ENCODE measurements at places on chromosomes 3 and 15.
A peak's percentile ranks its signal among the peaks of the same experiment; 100 is the strongest.

DNA sequence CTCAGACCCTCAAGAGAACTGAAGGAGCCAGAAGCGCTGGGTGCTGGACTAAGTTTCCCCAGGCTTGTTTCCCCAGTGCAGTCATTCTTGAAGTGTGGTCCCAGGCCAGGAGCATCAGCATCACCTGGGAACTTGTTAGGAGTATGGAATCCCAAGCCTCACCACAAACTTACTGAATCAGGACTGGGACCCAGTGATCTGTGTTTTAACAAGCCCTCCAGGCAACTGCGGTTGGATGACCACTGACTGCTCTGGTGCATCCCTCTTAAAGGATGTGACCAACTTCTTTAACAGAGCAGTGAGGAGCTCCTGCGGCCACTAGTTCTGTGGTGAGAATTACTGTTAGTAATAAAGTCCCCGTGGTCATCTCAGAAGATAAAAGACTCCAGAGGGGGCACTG, 62.4 kb upstream of the DAZL start:
- H3K27ac ChIP-seq = no peak overlapping the region
- no peak for DNase-seq
- H3K36me3 ChIP-seq = no peaks in the 10 kb centered on the region
- H3K4me3 ChIP-seq = no peak overlapping the region
- H3K27me3 ChIP-seq = peaks cover 5% of the 10 kb centered on the region

GRCh38 chr3:2921452-2921851, 188.7 kb downstream of the IL5RA start:
- H3K36me3 ChIP-seq = no peaks in the 10 kb centered on the region
- H3K27me3 ChIP-seq = peaks cover 11% of the 10 kb centered on the region
- H3K4me1 ChIP-seq = peaks cover 4% of the 10 kb centered on the region
- H3K27ac ChIP-seq = no peak overlapping the region

- peak overlapping the region; percentile 16 for H3K4me3 ChIP-seq
- peak overlapping the region; percentile 75 for H3K27ac ChIP-seq
- H3K4me1 ChIP-seq = peaks cover 53% of the 10 kb centered on the region
Measured at GRCh38 chr3:172087602-172088580, 48.5 kb downstream of the FNDC3B start.

- H3K27ac ChIP-seq = no peak overlapping the region
- DNase-seq = no peak
- H3K36me3 ChIP-seq = no peaks in the 10 kb centered on the region
Measured at GRCh38 chr3:194985031-194985578, 285.9 kb downstream of the XXYLT1 start.

DNA sequence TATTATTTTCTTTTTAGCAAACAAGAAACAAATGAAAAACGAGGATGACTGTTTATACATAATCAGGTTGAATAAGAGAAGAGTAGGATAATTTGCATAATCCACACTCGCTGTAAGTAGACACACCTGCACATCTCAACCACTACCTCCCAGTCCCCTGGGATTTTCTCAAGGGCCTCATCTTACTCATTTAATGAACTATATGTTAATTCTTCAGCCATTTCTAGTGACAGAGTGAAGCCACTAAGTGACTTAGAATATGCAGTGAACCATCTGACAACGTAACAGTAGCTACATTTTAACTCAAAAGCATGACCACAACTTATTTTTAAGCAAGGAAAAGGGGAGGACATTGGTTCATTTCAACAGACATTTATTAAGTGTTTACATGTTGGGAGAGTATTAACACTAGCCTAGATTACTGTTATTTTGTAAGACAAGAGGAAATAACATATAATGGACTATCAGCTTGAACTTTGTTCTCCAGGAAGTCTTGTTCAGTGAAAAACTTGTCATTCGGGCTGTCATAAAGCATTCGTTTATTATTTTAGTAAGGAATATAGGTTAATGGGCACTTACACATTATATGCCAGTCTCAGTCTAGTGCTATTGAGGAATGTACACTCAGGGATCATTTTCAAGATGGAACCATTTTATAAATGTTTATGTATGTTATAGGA, 173.0 kb upstream of the ROBO2 start:
- H3K4me3 ChIP-seq = no peak overlapping the region
- no peak overlapping the region for H3K27ac ChIP-seq
- no peak for DNase-seq

DNA sequence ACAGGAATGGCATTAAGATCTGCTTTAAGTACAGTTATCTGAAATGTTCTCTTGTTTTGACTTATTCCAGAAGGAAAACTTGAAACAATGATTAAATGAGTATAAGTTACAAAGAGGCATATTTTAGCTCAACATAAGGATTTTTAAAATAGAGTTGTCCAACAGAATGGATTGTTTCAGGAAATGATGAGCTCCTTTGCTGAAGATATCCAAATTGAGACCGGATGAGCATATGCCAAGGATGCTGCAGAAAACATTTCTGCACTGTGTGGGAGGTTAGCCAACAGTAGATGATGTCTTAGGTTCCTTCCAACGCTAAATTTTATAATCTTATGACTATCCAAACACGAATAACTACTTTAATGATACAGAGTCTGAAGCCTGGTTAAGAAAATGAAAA, 226.5 kb upstream of the NANOGP8 start:
- no peaks in the 10 kb centered on the region for H3K27me3 ChIP-seq
- no peaks in the 10 kb centered on the region for H3K4me1 ChIP-seq
- no peak for DNase-seq
- no peak overlapping the region for H3K4me3 ChIP-seq

GRCh38 chr3:187025656-187026316, 95.5 kb downstream of the ST6GAL1 start:
- peak overlapping the region; percentile 82 for H3K4me3 ChIP-seq
- peaks cover 70% of the 10 kb centered on the region for H3K36me3 ChIP-seq
- no peaks in the 10 kb centered on the region for H3K27me3 ChIP-seq
- peaks cover 61% of the 10 kb centered on the region for H3K4me1 ChIP-seq
- peak overlapping the region; percentile 92 for H3K27ac ChIP-seq

DNA sequence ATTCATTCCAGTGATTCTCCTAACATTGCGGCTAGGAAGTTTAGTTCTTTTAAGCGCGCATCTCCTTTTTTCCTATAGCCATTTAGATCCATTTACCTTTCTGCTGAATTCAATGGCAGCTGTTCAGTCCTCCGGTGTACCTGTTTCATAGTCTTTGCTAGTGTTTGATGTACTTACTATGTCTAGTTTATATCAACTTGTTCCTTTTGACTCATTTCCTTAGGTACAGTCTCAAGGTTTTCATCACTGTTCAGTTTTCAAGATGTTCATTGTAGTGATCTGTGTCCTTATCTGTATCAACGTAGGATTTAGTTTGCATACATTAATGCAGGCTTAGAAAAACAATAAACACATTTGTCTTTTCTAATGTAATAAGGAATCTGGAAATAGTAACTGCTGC, 59.0 kb upstream of the MBNL1 start:
- DNase-seq = no peak
- H3K4me1 ChIP-seq = peaks cover 79% of the 10 kb centered on the region
- H3K4me3 ChIP-seq = no peak overlapping the region

GRCh38 chr3:40340541-40341170, 31.1 kb downstream of the EIF1B start:
- no peak overlapping the region for H3K4me3 ChIP-seq
- H3K36me3 ChIP-seq = no peaks in the 10 kb centered on the region
- no peak for DNase-seq
- H3K4me1 ChIP-seq = peaks cover 25% of the 10 kb centered on the region

DNA sequence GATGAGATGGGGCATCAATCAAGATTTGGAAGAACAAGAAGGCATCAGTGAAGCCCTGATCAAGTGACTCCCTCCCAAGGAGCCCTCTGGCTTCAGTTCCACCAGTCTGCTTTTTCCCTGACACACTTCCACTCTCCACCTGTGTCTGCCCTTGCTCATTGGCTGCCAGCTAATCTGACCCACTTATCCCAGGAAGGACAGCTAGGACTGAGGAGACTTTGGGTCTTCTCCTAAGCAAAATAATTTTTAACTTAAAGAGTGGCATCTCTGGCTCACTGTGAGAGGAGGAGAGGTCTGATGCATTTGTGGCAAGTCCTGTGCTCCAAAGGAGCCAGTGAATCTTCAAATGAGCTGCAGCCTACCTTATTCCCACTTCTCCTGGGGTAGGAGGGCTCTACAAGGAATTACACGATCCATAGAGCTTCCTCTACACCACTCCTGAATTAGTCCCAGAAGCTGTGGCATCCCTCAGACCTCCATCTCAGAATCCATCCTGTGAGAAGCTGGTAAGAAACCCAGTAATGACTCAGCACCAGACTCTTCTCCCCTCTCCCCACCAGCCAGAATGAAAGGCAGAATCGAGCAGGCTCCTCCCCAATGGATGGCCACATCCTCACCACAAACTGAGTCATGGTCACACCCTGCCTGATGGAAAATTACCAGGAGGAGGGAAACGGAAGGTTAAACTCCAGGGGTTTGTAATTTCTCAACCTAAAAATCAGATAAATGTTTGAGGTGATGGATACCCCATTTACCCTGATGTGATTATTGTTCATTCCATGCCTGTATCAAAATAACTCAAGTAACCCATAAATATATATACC, 6.3 kb upstream of the PKM start:
- H3K36me3 ChIP-seq = peaks cover 37% of the 10 kb centered on the region
- H3K4me3 ChIP-seq = peak overlapping the region; percentile 80
- peak overlapping the region; percentile 99 for H3K27ac ChIP-seq

DNA sequence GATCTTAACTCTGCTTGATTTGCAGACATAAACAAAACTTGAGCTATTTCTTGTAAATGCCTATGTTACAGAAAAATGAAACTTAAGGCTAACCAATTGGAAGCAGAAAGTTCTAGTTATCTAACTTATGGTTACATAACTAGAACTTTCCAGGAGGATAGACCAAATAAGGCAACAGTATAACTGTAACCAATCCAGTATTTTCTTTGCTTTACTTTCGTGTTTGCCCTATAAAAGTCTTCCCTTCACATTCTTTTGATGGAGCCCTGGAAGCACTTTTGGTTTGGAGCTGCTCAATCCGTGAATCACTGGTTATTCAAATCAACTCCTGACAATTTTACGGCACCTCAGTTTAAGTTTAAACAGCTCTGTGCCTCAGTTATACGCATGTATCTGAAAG, 164.6 kb downstream of the SUCLG2 start:
- H3K27me3 ChIP-seq = no peaks in the 10 kb centered on the region
- H3K36me3 ChIP-seq = peaks cover 71% of the 10 kb centered on the region
- peaks cover 19% of the 10 kb centered on the region for H3K4me1 ChIP-seq
- no peak overlapping the region for H3K4me3 ChIP-seq

DNA sequence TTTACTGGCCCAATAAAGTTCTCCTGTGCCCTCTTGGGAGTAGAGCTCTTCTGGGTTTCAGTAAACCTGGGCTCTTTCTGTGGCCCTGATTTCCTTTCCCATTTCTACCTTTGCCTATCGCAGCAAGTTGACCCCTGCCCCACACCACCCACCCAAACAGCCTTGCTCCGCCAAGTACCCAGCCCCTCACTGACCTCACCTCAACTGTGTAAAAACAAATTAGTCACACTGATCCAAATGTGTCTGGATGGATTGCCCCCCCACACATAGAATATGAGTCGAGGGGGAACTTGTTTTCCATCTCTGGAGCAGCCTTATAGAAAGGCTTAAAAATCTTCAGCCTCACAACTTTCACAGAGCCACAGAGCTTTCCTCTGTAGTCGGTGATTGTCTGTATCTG, 28.6 kb upstream of the VEPH1 start:
- no peak overlapping the region for H3K4me3 ChIP-seq
- H3K4me1 ChIP-seq = no peaks in the 10 kb centered on the region
- H3K27ac ChIP-seq = no peak overlapping the region
- no peaks in the 10 kb centered on the region for H3K27me3 ChIP-seq

DNA sequence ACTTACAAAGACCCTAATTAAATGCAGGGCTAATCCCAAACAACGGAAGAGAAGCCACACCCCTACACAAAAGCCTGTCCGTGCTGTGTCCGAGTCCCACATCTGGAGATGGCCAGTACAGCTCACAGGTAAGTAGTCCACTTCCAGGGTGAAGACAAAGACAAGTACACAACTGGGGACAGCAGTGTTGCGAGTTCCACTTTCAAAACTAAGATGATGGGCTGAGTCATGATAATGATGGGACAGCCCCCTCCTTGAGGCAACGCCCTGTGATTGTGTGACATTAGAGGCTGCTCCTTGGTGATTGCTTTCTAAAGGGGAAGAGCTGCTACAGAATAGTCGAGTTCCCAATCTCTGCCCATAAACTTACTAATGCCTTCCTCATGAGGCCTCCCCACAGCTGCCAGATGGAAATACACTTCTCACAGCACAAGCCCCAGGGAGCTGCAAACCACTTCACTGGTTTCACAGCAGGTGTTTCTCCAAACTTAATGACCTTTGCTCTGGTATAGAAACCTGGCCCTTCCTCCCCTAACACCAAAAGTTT, 27.6 kb downstream of the RFT1 start:
- peak overlapping the region; percentile 39 for H3K4me3 ChIP-seq
- H3K27ac ChIP-seq = peak overlapping the region; percentile 91
- no peaks in the 10 kb centered on the region for H3K27me3 ChIP-seq

DNA sequence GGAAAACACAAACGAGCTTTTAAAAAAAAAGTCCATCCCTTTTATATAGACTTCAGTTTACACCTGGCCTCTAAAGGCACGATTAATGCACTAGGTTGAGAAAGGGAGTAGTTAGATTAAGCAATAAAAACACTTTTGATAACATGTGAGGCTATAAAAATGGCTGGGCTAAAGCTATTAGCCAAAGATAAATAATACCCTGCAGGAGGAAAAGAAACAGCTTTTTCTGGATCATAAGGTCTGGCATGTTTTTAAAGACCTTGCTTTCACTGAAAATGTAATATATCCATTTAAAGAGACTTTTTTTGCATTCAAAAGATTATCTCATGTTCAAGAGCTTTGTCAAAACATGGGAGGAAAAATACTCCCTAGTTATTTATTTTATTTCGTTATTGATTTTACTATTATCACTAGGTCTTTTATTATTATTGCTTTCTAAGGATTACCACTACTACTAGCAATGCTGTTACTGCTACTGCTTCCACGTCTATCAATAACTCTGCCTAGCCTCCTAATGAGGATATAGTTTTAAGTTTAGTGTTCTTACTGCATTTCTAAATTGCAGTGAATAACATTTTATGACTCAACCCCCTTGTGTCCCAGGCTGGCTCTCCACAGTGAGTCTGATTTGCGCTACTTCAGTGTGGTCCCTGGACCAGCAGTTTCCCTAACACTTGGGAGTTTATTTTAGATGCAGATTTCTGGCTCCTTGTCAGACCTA, 93.4 kb downstream of the THRB start:
- H3K4me1 ChIP-seq = no peaks in the 10 kb centered on the region
- DNase-seq = no peak

DNA sequence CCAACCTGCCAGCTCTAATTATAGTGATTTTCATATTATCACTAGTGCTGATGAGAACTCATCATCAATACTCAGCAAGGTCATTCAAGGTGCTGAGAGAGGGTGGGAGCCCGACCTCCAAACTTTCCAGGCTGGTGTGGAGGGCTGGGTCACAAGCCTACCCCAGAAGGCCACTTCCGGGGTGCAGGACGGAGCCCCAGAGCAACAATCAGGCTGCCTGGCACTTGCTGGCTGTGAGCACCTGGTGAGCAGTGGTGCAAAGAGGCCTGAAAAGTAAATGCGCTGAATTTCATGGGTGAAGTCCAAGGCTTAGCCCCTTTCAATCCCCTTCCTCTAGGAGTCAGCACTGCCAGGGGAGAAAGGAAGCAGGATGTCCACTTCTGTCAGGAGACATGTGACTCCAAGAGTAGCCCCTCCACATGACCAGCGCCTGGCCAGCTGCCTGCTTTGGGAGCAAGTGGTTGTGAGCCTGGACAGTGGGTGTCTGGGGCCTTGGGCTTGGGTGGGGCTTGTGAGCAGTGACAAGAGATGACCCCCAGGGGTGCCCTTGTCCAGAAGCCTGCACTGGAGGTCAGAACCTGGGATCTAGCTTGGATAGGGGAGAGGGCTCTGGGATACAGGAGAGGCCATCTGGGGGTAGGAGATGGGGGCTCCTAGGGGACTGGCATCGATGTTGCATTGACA, 165.0 kb upstream of the TLE3 start:
- H3K4me3 ChIP-seq = no peak overlapping the region
- no peaks in the 10 kb centered on the region for H3K36me3 ChIP-seq
- H3K27me3 ChIP-seq = peaks cover 28% of the 10 kb centered on the region
- H3K4me1 ChIP-seq = peaks cover 73% of the 10 kb centered on the region
- H3K27ac ChIP-seq = no peak overlapping the region

All from activated T-cell treated with anti-CD3 and anti-CD28 coated beads, Interleukin-2, amount 50 U/mL, for 24 hours (primary cell).